ENCODE measurements at places on chromosomes 16 and 17.
A peak's percentile ranks its signal among the peaks of the same experiment; 100 is the strongest.

DNA sequence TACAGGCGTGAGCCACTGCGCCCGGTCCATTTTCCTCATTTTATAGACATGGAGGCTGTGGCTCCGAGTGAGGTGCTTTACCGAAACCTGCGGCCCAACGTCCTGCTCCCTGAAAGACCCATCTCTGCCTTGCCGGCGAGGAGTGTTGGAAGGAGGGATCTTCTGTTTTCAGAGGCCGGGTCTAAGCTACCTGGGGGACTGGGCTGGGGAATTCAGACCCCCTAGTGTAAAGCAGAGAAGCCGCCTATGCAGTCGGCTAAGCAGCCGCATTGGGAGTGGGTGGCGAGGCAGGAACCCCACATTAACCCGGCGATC lies 16.3 kb downstream of the MEOX1 start:
- DNase-seq, result no peak

GRCh38 chr16:30740364-30741251 lies 7.6 kb upstream of the PHKG2 start:
- DNase-seq, result no peak

DNA sequence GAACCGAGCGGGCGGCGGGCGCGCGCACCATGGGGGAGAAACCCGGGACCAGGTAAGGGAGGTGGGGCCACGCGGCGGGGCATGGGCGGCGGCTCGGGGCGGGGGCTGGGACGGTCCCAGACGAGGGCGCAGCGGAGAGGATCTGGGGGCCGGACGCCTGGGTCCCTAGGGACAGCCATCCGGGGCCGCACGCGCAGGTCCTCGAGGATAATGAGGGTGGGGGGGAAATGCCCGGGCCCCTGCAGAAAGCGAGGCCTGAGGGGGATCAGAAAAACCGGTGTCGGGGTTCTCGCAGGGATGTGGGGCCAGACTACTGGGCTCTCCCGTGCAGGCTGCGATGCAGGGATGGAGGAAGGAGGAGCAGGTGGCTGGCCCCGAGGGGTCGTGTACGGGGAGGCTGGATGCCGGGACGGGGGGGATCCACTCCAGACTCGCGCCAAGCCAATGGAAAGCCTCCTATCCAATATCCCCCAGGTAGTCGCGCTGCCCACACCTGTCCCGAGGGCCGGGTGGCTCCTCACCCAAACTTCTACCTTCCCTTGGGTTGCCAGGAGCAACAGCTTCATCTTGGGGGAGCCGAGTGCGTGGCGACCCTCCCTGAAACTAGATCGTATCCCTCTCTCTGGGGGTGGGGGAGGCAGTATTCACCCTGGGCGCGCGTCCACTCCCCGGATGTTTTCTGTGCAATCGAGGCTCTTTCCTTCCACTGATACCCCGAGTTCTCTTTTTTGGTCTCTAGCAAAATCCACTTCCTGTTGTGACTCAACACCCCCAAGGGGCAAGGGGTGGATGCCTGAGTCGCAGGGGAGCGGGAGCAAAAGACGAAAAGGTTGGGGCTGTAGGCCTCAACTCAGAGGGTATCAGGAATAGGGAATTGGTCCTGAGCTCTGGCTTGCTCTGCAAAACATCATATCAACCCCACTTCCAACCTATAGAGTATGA lies 532 bp downstream of the ARRB2 start:
- peak; percentile 27 for DNase-seq

- DNase-seq, result no peak
These were observed 245.9 kb downstream of the FTO start for GRCh38 chr16:53949715-53950410.

- no peak for DNase-seq
These were observed 52.7 kb upstream of the FOXF1 start for GRCh38 chr16:86457501-86458148.

DNA sequence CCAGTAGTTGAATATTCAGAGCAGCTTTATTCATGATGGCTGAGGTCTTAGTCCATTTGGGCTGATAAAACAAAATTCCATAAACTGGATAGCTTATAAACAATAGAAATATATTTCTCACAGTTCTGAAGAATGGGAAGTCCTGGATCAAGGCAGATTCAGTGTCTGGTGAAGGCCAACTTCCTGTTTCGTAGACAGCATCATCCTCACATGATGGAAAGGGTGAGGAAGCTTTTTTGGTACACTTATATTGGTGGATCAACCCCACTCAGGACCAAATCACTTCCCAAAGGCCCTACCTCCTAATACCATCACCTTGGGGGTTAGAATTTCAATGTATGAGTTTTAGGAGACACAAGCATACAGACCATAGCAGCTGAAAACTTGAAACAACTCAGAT lies 224.2 kb downstream of the CYB561 start:
- DNase-seq, result no peak

GRCh38 chr17:32483451-32484019 lies 3.3 kb upstream of the CDK5R1 start:
- no peak for DNase-seq

GRCh38 chr17:13346081-13346533 lies 255.6 kb downstream of the HS3ST3A1 start:
- no peak for DNase-seq

DNA sequence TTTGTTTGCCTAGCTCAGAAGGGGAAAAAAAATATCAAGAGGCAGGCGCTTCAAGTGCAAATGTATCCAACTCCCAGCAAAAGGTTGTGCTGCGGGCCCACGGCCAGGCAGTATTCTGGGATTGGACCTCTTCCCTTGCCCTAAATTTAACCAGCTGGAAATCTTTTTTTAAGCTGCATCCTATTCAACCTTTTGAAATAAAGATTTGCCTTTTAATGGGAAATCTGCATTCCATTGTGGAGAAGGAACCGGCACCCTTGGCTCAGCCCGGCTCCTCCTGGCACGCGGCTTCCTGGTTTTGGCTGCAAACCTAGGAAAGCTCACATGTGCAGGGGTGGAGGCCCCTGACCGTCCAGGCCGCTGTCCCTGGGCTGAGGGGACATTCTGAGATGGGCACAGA lies 38.8 kb upstream of the ENPP7 start:
- DNase-seq, result no peak

DNA sequence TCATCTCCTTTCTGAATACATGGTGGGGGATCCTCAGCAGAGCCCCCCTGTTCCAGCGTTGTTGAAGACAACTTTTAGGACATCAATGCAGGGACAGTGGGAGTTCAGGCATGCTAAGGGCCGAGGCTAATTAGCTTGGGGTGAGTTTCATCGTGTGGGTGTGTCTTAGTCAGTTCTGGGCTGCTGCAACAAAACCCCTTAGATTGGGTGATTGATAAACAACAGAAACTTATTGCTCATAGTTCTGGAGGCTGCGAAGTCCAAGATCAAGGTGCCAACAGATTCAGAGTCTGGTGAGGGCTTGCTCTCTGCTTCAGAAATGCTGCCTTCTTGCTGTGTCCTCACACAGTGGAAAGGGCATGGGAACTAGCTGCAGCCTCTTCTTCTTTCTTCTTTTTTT lies 214.0 kb downstream of the NTN1 start:
- no peak for DNase-seq

DNA sequence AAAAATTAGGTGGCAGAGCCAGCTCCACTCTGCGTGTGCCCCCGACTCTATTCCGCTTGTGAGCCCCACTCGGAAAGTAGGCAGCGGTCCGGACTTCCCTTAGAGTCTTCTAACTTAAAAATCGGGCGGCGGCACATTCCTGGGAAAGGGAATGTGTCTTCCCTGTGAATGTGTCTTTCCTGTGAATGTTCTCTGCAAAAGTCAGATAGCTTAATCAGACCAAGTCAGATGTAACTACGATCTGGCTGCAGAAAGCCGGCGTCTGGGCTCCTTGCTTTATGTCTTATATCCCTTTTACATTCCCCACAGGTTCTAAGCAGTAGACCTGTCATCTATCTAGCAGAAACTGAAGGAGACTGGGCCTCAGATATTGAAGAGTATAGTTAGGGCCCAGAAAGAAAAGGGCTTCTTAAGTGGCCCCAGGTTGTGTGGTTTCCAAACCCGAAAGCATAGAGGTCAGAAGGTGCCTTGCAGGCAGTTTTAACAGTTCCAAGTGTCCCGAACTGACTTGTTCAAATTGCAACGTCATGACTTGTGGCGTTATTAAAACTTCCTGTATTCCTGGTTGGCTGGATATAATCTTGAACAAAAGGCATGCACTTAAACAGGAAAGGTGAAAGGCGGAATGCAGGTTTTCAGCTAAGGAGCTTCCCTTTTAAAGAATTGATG lies 601 bp downstream of the PHKB start:
- no peak for DNase-seq

GRCh38 chr17:66935717-66936116 lies 28.8 kb upstream of the CACNG4 start:
- no peak for DNase-seq

GRCh38 chr16:228151-228851 lies 948 bp downstream of the LUC7L start:
- DNase-seq, result no peak

GRCh38 chr16:83624429-83625120 lies 183.2 kb upstream of the HSBP1 start:
- DNase-seq, result no peak

GRCh38 chr16:58366247-58367031 lies 25.8 kb upstream of the GINS3 start:
- DNase-seq, result no peak

DNA sequence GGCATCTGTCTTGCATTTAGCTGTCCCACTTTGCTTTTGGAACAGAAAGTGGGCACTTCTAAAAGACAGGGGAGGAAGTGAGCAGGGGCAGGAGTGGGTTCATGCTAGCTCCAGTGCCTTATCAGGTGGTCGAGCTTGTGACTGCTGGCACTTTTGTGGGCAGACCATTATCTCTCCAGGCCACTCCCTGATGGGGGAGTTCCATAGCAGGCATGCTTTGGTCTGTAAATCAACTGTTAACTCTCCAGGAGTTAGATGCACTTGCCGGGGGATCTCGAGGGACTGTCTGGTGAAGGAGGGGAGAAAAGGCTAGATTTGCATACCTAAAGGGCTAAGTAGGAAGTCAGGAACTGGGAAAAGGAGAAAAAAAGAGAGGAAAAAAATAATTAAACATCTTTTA lies 9.3 kb upstream of the CARD14 start:
- no peak for DNase-seq

DNA sequence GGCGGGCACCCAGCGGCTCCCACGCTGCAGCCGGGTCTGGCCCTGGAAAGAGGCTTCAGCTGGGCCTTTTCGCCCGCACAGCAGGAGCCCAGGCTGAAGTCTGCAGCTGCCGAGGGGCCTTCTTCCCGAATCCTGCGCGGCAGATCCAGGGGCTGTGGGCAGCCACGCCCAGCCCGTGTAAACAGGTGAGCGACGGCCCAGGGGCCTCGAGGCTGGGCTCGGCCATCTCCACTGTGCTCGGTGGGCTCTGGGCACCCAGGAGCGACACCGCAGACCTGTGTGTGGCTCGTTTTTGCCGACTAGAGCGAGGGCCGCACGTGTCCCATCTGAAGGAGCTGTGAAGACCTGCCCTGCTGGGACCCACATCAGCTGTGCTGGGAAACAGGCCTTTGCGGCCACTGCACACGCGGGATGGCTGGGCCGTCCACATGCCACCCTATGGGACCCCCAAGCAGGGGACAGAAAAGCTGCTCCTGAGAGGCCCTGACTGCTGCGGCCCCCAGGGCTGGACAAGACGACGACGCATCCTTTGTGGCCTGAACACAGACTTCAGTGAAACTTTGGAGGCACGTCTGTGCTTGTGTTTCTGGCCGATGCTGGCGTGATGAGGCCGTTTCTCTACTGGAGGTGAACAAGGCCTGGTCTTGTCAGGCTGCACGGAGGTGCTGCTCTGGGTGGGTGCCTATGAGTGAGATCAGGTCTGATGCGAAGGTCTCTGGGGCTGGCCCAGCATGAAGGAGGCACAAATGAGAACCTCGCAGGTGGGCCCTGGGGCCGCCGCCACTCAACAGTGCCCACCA lies 5.2 kb upstream of the APRT start:
- DNase-seq, result no peak

GRCh38 chr16:70796301-70796700 lies 4.7 kb downstream of the VAC14 start:
- DNase-seq, result no peak

DNA sequence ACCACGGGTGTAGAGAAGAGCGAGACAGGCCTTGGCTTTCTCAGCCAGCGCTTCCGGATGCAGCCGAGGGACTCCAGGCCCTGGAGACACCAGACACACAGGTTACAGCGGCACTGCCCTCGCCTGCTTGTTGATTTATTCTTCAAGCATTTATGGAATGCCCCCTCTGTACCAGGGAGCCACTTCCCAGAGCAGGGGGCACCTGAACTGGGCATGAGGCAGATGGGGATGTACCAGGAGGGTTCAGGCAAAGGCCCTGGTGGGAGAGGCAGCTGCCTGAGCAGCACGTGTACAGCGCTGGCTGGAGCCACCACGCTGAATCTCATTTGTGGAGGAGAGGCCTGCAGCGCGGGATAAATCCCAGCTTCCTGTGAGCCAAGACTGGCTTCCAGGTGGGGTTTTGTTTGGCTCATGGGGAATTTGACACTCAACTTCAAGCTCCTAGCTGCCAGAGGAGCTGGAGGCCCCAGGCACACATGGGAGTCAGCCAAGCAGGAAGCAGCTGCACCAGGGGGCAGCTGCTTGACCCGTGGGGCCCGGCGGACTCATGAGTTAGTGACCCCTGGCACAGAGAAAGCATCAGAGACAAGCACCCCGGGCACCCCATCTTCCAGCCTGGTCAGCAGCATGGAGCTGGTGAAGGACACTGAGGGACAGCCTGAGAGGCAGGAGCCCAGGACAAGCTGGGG lies 59.7 kb downstream of the IL21R start:
- DNase-seq, result no peak

DNA sequence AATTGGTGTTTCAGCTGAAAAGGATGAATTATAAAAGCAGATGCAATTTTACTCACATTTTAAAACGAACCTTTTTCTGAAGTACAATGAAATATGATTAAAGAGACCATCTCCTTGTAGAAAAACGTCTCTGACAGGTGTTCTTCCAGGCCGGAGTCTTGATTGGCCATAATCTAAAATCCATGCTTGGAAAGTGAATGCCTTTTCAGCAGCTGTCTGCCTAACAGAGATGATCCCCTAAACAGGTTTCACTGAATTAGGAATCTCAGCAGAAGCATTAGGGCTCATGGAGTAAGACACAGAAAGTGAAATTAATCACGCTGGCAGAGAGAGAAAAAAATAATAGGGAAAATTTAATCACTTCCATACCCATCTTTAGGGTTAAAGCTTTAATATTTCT lies 39.3 kb upstream of the IRX5 start:
- DNase-seq, result no peak

DNA sequence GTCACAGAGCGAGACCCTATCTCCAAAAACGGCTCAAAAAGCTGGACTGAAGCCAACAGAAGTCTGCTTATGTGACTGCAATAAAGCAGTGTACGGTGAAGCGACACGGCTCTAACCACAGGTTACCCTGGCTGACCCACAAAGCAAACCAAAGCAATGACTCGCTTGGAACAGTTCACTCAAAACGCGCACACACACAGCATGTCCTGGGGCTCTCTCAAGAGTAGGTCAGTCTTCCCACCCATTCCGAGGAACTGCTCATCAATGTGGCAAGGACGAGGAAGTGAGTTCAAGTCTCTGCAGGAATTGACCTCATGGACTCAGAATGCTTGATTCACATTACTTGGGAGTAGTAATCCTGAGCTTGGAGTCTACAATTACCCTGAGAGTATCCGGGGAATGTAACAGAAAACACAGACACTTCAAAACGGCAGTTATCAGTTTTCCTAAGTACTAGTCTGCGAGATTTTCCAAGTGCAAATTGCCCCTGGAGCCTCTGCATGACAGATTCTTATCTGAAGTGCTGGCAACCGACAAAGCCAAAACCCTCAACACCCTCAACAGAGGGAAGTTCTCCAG lies 25.4 kb downstream of the PELP1 start:
- DNase-seq, result no peak

- DNase-seq, result no peak
These were observed 2.4 kb downstream of the ZNF267 start for GRCh38 chr16:31875928-31876547.

All from stimulated activated CD4-positive, alpha-beta T cell treated with anti-CD3 and anti-CD28 coated beads, Interleukin-2, amount 100 ng/mL, for 4 hours (primary cell).